Stimulated activated CD8-positive, alpha-beta memory T cell treated with anti-CD3 and anti-CD28 coated beads, Interleukin-7, amount 100 ng/mL, for 24 hours (primary cell): ENCODE measurements at places on chromosomes 3 and 15.

GRCh38 chr15:22895465-22896190 lies 57.2 kb downstream of the NIPA2 start:
- no peak for DNase-seq

DNA sequence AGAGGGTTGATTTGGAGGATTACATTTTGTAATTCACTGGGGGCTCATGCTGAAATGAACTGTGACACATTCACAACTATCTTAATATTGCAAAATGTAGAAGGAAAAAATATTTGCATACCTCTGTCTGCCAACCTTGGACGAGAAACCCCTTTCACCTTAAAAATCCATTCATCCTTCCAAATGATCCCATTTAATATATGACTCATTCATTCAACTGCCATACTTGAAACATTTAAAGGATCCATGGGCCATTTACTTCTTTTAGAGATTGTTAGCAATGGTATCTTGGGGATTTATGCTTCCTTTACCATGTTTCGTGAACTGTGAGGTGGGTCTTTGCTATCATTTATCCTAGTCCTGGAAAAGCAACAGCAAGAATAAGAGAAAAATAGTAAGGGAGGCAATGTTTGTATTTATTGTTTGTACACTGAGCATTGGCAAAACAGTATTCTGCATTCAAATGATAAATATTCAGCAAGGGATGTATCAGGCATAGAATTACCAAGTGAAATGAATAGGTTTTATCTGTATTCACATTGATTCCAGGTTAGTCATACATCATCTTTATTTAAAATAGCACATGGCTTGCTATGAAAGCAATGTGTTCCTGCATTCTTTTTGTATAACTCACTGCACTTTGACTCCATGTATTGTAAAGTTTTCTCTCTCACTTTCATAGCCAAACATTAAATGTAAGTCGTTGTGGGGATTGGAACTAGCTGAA lies 378.1 kb downstream of the NSUN3 start:
- DNase-seq, result no peak

DNA sequence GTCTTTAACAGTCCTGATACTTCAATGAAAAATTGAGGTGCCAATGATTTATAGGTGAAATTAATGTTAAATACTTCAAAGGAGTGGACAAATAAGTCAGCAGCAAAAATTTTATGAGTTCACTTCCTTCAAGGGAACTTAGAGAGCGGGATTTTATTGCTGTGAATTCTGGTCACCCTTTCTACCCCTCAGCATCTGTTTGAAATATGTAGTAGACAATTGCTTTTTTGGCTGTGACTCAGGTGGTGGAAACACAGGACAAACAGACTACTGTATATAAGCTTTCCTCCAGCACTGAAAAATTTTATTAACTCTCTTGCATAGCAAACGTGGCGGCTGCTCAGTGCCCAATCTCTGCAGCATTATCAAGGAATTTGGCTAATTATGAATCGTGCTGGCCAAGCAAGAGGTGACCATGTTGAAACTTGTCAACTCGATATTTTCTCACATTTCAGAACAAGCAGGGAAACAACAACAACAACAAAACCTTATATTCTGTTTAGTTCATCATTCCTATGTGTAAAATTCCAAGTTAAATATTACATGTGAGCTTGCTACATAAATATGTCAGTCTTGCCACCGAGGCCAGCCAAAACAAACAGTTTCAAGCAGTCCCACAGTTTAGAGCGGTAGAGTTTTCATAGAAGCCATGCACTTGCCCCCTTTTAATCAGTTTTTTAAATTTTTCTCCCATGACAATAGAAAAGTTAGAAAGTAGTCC lies 420.2 kb downstream of the FOXP1 start:
- no peak for DNase-seq

DNA sequence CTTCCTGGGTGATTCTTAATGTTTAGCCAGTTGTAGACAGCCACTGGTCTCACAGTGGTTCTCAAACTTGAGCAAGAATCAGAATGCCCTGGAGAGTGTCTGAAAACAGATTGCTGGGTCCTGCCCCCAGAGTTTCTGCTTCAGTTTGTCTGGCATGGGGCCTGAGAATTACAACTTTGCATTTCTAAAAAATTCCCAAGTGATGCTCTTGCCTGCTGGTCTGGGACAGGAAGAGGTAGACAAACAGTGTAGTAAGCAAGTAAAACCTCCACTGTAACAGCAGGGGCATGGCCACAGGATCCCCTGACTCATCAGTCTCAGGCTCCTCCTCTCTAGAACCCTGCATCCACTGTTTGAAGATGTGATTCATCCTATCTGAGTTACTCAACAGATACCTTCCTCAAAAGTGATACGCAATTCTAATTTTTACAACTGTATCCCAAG lies 36.5 kb downstream of the DZIP1L start:
- no peak for DNase-seq
